ENCODE measurements at places on chromosomes 13 and 19.

DNA sequence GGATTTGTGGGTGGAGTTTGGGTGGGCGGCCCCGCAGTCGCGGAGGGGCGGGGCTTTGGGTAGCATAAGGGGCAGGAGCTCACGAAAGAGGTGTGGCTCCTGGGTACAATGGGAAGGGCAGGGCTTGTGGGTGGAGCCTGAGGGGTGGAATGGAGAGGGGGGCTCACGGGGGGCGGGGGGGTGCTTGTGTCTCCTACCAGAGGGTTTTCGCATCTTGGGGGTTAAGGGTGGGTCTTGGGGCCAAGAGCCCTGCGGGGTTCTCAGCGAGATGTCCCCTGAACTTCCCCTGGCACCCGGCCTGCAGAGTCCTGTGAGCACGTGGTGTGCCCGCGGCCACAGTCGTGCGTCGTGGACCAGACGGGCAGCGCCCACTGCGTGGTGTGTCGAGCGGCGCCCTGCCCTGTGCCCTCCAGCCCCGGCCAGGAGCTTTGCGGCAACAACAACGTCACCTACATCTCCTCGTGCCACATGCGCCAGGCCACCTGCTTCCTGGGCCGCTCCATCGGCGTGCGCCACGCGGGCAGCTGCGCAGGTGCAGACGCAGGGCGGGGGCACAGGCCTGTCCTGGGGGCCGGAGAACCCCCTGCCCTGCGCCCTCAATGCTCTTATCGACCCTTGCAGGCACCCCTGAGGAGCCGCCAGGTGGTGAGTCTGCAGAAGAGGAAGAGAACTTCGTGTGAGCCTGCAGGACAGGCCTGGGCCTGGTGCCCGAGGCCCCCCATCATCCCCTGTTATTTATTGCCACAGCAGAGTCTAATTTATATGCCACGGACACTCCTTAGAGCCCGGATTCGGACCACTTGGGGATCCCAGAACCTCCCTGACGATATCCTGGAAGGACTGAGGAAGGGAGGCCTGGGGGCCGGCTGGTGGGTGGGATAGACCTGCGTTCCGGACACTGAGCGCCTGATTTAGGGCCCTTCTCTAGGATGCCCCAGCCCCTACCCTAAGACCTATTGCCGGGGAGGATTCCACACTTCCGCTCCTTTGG lies 5.1 kb downstream of the FSTL3 start:
- DNase-seq: peak; percentile 71

GRCh38 chr19:5436106-5436947 lies 18.9 kb upstream of the ZNRF4 start:
- DNase-seq: no peak

DNA sequence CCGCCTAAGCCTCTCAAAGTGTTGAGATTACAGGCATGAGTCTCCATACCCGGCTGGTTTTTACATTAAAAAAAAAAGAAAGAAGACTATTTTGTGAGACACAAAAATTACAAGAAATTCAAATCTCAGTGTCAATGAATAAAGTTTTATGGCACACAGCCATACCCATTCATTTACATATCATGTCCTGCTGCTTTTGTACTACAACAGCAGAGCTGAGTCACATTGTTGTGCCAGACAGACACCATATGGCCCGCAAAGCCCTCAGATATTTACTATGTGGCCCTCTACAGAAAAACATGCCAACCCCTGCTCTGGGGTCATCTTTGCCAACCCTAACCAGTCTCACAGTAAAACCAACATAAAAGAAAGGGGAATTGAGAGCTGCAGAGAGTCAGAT lies 5.3 kb downstream of the SMIM7 start:
- DNase-seq: no peak

- no peak for DNase-seq
These were observed at the start of gene SIGLEC10 for GRCh38 chr19:51417107-51417809. Gene SIGLEC10 (minus strand): TSS chr19:51417642. CDS start chr19:51417581, 61 bp downstream.

GRCh38 chr19:12137221-12137940 lies 2.8 kb downstream of the ZNF20 start:
- DNase-seq: no peak

DNA sequence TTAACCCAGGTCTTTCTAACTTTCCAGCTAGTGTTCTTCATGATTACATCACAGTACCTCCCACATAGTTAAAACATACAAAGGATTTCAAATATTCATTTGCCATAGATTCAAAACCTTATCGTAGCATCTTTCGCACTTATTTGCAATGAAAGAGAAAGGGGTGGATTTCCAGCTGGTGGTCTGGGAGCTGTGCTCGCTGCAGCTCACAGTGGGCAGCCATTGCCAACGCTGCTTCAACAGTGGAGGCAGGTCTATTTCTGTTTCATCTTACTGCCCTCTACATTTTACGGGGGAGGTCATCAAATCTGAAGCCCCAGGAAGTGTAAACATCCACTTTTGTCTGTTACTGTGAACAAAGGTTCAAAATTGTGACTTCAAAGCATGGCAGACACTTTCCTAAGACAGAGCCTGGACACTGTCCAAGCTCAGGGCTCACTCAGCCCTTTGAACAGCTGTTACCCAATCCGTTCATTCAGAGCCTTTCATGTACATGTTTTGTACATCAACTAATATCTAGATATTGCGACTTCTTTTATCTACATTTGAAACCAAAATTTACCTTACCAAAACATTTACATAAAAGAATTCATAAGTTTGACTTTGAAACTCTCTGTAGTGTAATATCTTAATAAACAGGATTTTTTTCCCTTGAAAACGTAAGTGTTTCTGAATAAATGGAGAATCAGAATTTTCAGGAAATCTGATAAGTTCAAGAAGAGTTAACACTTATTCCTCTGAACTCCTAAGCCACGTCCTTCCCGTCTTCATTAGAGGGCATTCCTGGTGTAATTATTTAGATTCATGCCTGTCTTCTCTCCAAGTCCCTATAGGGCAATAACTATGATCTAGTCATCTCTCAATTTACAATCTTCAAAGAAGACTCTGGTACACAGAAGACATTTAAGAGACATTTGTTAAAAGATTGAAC lies 25.1 kb downstream of the STARD13 start:
- DNase-seq: no peak

DNA sequence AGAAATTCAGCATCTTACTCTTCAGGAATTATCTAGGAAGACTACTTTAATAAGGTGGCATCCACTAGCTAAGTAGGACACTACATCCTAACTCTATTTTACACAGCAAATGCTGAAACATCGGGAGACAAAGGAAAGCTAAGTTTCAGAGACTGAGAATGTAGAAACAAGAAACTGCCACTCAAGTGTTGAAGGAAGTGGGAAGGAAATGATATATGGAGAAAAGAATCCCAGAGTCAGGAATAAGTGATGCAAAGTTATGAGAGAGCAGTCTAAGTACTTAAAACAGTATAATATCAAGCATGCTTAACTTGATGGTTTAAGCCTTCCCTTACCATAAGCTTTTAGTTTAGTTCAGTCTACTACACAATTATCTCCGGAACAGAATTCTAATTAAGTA lies 52.4 kb downstream of the RBM26 start:
- no peak for DNase-seq

GRCh38 chr13:33230178-33230881 lies 55.2 kb downstream of the STARD13 start:
- no peak for DNase-seq

DNA sequence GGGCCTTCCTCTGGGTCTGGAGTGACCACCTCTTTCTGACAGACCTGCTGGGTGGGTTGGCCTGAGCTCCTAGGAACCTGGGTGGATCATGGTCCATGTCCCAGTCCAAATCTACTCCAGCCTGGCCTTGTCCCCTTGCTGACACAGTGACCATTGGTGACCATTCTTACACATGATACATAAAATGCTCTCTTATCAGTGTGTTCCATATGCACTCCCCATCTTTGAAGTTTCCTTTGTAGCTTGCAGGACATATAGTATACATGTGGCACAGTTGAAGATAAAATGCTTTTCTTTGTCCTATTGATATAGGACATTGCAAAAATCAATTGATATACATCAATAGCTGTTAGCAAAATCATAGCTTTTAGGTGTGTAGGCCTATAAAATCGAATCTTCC lies 291.8 kb downstream of the MYO16 start:
- no peak for DNase-seq

DNA sequence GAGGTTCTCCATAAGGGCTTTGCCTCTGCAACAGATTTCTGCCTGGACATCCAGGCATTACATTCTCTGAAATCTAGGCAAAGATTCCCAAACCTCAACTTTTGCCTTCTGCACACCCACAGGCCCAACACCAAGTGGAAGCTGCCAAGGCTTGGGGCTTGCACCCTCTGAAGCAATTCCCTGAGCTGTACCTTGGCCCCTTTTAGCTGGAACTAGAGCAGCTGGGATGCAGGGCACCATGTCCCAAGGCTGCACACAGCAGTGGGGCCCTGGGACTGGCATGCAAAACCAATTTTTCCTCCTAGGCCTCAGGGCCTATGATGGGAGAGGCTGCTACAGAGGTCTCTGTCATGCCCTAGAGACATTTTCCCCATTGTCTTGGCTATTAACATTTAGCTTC lies 943.2 kb downstream of the PCDH17 start:
- DNase-seq: no peak

DNA sequence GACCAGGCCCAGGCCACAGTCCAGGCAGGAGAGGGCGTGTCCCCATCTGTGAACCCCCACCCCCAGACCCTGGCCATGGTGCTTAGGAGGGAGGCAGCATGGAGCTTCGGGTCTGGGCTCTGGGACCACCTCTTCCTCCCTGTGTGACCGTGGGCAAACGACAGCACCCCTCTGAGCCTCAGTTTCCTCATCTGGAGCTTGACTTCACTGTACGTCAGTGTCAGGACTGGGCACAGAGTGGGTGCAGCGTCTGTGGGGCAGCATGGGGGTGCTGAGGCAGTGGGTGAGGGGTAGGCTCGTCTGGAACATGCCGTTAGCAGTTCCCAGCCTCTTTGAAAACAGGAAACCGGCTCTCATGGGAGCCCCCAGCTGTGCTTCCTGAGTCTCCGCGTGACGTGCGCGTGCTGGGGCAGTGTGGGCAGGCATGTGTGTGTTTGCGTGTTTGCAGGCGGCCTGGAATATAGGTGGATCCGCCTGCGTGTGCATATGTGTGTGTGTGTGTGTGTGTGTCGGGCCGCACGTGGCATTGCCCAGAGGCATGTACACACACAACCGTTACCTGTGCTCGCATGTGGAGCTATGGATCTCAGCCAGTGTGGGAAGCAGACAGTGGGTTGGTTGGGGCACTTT lies 15.8 kb downstream of the ARRDC2 start:
- peak; percentile 57 for DNase-seq

DNA sequence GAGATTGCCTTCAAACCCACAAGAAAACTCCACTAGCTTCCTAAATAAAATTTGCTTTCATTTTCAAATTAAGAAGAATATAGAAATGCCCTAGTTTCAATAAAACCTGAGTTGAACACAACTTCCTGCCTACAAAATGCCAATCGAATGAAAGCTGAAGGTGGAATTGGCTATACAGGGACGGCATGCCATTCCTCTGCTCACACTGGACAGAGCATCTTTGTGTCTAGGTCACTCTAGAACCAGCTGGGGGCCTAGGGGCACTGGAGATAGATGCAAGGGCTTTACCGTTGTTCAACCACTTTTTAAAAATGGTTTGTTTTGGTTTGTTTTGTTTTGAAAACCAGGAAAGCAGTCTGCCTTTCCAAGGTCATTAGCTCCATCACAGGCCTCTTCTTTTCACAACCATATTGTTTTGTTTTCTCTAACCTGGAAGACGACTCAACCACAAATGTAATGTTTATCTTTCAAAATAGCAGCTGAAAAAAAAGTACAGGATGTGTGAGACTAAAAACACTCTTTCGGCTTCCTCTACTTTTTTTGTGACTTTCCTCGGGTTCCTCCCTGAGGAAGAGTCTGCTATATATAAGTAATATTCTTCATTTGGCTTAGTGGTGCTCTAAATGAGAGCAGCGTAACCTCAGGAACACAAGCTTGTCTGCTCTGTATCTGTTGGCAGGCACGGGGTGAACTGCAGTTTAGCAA lies 11.9 kb upstream of the ITM2B start:
- DNase-seq: no peak

- no peak for DNase-seq
These were observed 568 bp downstream of the ATP11A start for GRCh38 chr13:112690283-112690929.

GRCh38 chr13:41765020-41765419 lies 195.9 kb downstream of the VWA8 start:
- DNase-seq: no peak

DNA sequence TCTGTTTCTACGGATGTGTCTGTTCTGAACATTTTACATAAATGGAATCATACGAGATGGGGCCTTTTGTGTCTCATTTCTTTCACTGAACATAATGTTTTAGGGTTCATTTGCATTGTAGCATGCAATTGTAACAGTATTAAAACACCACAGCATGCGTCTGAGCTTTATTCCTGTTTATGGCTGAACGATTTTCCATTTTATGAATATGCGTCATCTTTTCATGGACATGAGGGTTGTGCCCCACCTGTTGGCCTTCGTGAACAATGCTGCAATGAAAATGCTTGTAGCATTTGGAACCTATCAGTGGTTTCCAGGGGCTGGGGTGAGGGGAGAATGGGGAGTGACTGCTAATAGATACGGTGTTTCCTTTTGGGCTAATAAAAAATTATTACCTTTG lies 5.1 kb downstream of the OR10H1 start:
- DNase-seq: peak; percentile 21

- DNase-seq: no peak
These were observed 9.2 kb upstream of the CLIP3 start for GRCh38 chr19:36041831-36042230.

DNA sequence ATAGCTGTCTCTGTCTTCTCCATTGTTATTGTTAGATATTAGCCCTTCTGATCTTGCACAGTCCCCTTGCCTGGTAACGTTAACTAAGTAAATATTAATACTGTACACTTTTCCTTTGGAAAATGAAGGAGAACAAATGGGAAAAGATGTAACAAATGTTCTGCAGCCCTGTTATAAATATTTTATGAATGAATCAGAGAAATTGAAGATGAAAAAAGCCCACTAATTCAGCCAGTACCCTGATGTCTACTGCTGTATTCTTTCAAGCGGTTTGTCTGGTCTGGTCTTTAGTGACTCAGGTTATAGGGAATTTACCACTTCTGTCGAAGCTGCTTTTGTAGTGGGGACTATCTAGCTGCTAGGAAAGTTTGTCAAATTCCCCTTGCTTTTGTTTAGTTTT lies 121.0 kb downstream of the COG6 start:
- DNase-seq: no peak

GRCh38 chr19:7851623-7852500 lies 21.8 kb downstream of the EVI5L start:
- DNase-seq: no peak

DNA sequence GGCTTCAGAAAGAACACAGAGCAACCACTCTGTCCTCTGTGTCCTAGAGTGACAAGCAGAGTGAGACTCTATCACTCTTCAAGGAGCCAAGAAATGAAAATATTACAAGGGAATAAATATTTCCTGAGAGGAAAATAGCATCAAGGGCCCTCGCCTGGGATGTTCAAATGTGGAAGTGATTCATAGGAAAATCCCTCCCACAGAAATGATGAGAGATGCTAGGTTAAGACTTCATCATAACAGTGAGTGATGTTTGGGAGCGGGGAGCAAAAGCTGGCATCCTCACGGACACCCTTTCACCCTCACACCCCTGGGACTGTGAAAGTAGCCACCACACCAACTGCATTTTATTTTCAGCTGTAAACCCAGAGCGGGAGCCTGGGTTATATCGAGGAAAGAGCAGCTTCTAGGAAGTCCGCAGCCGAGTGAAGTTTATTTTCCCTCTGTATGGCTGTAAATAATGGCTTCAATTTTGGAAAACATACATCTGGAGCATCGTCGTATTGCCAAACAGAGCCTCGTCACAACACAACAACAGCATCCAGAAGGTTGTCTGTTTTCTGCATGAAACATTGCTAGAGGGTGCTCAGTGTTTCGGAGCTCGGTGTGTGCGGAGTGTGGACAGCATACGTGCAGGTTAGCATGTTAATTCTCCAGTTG lies 54.8 kb downstream of the DLEU7 start:
- no peak for DNase-seq

GRCh38 chr13:94878602-94879165 lies 166.3 kb upstream of the SOX21 start:
- no peak for DNase-seq
